ENCODE measurements at places on chromosomes 5 and 9.

DNA sequence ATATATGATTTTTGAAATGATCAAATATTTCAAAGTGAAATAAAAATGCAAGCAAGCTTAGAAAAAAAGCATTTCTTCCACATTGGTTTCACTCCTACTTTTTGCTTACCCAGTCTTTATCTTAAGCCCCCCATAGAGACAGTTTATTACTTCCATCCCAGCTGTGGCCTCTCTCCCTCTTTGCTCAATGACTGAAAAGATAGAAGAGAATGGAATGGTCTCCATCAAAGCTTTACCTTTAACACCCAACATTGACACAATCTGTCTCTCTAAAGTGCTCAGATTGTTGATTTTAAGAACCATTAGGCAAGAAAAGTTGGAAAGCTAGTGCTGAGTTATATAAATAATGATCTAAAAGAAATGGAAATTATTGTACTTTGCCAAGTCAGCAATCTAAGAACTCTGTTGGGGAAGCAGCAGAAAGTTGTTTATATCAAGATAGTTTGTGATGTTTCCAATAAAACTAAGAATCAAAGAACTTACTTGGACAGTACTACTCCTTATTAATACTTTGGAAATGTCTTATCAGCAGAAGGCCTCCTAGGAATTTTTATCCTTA, 277.5 kb upstream of the NREP start:
- no peak for DNase-seq

DNA sequence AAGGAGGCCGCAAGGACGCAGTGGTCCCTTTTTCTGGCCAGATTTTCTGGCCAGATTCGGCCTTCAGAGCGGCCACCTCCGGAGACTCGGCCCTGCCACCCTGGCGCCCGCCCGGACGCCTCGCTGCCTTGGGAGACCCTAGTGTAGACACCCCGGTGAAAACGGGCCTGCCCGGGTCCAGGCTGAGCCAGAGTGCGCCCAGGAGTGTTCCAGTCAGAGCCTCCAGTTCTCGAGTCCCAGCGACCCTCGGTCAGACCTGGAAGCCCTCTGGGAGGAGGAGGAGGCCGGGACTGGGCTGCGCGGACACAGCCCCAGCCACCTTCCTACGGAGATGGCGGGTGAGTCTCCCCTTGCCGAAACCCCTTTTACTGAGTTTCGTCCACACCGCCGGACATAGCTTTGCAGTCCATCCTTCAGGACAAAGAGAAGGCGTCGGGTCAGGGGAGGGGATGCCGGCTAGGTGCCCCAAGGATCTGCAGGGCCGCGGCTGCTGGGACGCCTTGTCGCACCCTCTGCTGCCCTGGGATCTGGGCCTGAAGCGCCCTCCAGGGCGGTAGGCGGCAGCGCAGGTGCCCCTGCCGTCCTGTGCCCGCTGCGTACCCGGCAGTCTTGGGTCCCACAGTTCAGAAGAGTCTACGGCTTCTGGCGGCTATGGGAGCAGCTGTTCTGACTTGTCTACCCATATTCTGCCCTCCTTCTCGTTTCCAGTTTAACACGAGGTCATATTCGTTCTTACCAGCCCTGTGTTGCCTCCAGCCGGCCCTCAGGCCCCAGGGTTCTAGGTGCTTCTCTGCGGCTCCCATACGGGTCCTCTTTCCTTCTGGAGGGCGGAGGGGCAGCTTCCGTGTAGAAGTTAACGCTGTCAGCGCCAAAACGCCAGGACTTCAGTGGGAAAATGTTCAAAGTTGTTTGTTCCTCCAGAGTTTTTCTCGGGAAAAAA, 1771.7 kb upstream of the CDH9 start:
- no peak for DNase-seq

GRCh38 chr5:87769157-87769556, 356.4 kb upstream of the CCNH start:
- no peak for DNase-seq

GRCh38 chr9:121935739-121936138, 157.4 kb downstream of the TTLL11 start:
- no peak for DNase-seq

- no peak for DNase-seq
These were observed 91.9 kb upstream of the PANK3 start for GRCh38 chr5:168670881-168671575.

GRCh38 chr5:81838307-81838906, 87.5 kb upstream of the SSBP2 start:
- DNase-seq = peak; percentile 43

- no peak for DNase-seq
These were observed 183.1 kb upstream of the IER5L start for GRCh38 chr9:129361196-129361595.

GRCh38 chr5:159210846-159211245, 1.5 kb upstream of the RNF145 start:
- no peak for DNase-seq

DNA sequence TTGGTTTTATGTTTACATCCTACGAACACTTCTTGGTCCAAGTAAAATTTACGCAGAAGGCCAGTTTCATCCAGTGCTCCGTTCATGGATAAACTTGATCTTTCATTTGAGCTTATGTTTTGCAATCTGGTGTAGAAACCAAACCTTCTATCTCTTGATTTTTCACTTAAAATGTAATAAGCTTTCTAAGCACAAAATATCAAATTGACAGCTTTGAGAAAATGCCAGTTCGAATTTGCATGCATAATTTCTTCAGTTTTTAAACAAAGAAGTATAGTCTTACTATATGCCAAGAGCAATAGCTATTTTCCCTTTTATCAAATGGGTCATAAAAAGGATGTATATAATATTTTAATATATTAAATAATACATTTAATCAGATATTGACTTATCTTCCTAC, 17.8 kb downstream of the DNAH5 start:
- DNase-seq = no peak

GRCh38 chr5:159913501-159913900, 2.8 kb upstream of the ADRA1B start:
- DNase-seq = no peak

DNA sequence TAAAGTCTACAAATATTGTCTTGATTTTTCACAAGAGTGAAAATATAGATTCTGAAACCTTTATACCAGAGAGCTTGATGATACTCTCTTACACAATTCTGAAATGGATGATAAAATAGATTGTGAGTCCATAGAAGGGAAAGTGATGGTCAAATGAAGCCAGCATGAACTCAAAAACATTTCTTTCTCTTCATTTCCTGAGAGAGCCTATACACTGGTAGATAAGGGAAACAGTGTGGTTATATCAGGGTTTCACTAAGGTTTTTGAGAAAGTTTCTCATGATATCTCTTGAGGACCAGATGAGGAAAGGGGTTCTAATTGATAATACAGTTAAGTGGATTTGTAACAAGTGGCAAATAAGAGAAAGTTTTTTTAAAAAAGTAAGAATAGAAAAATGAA, 254.1 kb downstream of the PJA2 start:
- DNase-seq = no peak

- DNase-seq = no peak
These were observed 26.9 kb downstream of the GLT6D1 start for GRCh38 chr9:135612437-135612836.

DNA sequence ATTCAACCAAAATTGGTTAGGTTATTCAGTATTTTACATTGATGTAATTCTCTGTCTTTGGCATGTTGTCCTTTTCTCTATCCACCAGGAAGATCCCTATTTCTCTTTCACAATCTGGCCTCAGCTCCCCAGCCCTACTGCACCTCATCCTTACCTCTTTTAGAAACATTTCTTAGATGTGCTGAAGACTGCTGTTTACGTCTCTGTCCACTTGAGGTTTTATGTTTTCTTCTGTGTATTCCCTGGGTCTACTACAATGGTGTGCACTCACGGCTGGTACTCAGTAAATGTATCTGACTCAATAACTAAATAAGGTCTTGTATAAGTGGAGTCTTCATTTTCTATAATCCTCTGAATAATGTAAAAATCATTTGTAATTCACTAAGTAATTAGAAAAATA, 822.7 kb downstream of the DTWD2 start:
- DNase-seq = no peak

GRCh38 chr5:179309751-179310320, 35.4 kb downstream of the ADAMTS2 start:
- DNase-seq = no peak

DNA sequence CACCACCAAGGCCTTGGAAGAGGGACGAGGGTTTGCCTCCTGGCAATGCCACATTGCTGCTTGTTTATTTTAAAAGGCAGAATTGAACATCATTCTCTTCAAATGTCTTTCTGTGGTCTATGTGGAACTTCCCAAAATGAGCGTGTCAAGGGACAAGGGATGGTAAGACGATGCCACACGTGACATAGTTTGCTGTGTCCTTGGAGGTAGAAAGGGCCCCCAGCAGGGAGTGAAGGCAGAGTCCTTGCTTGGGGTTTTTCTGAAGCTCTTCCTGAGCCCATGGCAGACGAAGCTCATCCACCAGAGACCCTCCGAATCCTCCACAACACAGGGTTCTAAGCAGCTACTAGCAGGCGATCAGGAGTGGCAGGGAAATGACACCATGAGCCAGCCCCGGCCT, 28.3 kb downstream of the PRRX2 start:
- no peak for DNase-seq

DNA sequence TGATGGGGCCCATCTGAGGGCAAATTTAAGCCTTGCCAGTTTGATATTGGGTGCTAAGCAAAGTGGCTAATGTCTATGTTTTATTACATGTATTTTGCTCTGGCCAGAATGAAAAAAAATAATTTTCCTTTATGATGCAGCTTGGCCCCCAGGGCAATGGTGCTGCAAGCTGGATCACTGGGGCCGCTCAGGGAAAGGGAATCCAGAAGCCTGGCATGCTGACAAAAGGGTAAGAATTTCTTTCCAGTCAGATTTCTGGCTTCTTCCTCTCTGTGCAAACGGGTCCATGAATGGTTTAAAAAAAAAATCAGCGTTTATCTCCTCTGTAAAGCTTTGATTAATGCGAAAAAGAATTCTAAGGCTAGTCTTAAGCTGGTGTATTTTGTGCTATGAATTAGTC, 138.4 kb downstream of the MAPKAP1 start:
- DNase-seq = peak; percentile 27

GRCh38 chr5:34898258-34898895, 16.9 kb downstream of the RAD1 start:
- peak; percentile 67 for DNase-seq

GRCh38 chr5:37709020-37709419, 130.8 kb downstream of the GDNF start:
- no peak for DNase-seq

- no peak for DNase-seq
These were observed 7.7 kb downstream of the ADGRD2 start for GRCh38 chr9:124457887-124458431.

DNA sequence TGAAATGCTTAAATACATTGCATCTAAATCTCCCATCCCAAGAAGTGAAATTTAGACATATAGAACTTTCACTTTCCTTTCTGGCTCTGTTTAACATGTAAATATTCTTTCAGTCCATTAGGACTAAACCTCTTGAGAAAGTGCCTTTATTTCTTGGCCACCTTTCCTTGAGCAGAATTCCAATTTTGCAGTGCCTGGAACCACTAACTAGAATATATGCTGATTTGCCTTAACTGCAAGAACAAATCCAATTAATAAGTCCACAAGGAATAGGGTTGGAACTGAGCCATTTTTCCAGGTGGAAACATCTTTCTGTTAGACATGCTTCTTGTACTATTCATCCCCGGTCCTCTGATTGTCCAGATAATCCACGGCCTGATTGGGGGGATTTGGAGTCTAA, 478.0 kb downstream of the ENC1 start:
- DNase-seq = no peak

DNA sequence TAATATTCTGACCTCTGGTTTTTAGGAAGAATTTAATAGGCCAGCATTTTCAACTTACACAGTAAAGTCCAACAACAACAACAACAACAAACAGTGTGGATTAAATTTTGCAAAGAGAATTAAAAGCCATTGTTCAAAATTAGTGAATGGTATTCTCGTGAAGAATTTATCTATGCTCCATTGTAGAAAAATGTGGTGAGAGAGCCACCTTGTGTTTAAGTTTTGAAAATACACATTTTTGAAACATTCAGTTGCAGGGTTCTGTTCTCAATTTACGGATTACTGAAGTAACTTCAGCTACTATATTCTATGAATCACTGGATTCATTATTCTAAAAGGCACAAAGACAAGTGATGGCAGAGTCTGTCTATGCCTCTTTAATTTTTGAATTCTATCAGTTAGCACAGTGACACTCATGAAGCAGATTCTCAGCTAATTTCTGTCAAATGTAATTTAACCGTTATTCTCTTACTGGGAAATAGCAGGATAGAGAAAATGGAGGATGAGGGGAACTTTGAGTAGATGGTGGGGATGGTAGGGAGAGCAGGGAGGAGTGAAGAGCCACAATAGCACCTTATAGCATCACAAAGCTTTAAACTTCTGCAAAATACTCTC, 11.0 kb downstream of the CCDC152 start:
- peak; percentile 39 for DNase-seq

DNA sequence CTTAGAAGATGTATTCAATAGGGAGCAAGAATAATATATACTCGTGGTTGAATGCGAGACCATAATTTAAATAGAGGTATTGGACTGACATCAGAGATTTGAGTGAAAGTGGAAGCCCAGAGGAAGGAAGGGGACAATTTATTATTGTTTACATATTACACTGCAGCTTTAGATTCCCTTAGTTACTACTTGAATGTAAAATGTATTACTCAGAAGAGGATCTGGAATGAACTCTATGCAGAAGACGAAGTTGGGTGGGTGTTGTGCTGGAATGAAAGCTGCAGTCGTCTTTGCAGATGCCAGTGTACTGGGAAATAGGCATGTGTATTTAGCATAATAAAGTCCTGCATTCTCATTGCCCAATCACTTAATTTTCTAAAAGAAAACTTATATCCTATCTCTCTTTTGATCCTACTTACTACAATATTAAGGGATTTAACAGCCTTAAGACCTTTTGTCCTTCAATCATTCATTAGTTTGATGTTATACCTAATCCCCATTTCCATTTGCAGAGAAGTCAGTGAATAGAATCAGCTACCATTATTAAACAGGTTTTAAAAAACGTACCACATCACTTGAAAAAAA, 570.7 kb upstream of the WWC1 start:
- peak; percentile 87 for DNase-seq

DNA sequence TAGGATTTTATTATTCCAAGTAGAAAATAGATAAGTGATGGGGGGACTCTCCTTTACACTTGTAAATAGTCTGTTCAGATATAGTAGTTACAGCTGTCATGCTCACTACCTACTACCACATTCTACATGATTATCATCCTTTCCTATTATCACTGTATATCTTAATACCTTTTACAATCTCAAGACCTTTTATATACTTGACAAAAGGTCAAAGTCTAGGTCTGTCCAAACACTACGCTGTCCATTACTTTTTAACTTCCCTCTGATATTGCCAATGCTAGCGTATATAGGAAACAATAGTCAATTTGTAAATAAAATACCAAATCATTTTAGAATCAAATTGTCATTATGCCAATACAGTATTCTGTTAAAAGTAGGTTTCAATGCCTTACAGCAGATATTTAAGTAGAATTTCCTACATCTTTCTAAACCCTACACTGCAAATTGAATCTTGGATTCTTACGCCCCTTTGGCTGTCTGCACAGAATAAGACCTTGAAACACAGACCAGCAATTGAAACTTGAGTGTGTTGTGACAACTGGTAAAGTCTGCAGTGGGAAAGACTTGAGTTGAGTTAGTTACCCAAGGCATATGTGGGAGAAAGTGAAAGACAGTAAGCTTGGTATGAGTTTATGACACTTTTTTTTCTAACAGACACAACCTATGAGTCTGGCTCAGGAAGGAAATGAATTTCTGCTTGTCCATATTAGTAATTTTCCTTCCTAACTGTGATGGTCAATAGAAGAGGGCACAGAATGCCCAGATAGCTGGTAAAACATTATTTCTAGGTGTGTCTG, 827.6 kb upstream of the ACO1 start:
- DNase-seq = no peak
